ENCODE measurements at places on chromosomes 1 and 21.
A peak's percentile ranks its signal among the peaks of the same experiment; 100 is the strongest.

DNA sequence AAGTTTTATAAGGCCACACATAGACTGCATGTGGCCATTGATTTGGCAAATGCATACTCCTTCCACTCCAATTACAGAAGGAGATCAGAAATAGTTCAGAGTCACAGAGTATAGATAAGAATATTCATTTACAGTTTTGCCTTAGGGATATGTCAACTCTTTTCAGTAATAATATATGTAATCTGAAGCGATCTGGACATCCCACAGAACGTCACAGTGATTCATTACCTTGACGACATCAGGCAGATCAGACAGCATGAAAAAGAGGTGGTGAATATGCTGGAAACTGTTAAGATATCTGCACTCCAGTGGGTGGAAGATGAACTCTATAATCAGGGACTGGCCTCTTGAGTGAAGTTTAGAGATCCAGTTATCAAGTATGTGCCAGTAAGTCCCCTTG lies 240.4 kb downstream of the DPYD start:
- DNase-seq, result no peak

DNA sequence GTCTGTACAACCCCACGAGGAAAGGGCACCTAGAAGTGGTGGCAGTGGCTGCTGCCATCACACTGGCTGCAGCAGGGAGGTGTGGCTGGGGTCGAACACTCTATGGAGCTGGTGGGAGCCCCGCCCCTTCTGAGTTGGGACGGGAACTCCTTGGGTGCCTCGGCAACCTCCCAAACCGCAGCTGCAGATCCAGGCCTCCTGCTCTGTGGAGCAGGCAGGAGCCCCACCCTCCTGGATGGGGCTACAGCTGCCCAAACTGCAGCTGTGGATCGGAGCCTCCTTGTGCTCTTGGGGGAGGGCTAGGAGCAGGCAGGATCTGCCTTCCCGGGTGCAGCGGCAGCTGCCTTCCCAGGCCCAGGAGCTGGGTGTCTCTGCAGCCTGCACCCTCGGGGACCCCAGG lies 38.9 kb upstream of the TARDBP start:
- DNase-seq, result no peak

GRCh38 chr1:56378341-56379070 lies 200.9 kb downstream of the PLPP3 start:
- DNase-seq, result no peak

DNA sequence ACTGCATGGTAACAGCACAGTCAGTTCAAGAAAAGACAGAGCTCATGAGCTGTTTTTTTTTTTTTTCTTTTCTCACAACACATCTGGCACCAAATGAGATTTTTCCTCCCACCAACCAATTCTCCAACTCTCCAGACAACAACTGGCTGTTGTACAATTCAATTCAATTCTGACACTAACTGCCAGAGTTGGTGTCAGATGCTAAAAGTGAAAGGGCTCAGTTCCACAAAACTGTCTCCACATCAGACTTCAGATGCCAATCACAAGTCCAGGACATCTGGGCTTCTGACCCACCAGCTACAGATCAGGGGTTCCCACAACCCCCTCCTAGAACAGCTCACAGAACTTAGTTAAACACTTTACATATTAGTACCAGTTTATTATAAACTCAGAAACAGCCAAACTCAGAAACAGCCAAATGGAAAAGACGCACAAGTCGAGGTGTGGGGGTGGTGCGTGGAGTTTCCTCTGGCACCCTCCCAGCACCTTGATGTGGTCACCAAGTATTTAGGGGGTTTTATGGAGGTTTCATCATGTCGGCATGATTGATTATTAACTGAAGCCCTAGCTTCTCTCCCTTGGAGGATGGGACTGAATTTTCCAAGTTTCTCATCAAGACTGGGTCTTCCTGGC lies 39.2 kb upstream of the LRRC8D start:
- DNase-seq, result no peak

DNA sequence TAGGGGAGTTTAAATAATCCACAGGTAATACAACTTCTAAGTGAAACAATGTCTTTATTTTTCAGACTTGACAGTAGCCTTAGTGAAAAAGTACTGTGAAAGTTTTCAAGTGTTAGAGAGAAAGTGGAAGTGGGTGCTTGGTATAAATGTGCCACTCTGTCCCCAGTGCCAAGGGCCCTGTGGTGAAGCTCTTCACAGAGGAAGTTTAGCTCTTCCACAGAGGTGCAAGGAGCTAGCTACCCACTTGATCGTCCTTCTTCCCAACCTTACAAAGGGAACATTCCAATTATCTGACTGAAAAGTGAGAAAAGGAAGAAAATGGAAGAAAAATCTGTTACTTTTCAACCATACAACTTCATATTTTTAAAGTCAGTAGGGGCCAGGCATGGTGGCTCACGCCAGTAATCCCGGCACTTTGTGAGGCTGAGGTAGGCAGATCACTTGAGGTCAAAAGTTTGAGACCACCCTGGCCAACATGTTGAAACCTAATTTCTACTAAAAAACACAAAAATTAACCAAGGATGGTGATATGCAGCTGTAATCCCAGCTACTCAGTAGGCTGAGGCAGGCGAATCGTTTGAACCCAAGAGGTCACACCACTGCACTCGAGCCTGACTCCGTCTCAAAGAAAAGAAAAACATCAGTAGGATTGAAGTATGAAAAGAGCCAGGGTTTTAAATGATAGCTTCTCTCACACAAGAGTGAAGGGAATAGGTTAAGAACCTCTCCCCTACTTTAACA lies 41.0 kb upstream of the PTPRC start:
- no peak for DNase-seq

DNA sequence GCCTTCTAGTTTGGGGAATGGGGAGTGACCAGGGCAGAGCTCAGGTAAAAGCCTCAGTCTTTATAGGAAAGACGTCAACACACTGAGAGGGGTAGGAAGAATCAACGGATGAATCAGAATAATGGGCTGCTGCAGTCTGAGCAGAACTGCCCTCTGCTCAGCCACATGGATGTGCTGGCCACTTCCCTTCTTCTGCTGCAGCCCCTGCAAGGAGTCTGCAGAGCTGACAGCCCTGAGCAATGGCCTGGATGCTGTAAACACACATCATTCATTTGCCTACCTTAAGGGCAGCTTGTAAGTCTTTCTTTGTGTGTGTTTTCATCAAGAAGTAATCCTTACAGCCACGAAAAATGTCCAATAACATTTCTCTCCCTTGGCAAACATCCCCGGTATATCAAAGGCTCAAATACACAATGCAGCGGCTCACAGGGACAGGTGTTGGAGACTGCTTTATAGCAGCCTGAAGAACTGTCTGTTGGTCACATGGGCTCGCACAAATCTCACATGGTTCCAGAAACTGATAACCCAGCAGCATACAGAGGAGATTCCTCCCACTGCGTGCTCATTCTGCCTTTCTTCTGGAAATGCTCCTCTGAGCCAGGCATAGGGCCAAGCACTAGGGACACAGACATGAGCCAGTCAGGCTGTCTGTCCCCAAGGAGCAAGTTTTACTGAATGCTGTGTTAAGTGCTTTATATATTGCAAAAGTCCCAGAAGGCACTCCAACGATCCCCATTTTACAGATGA lies 110.1 kb downstream of the HMGB4 start:
- DNase-seq, result no peak

GRCh38 chr1:59123081-59123681 lies 173.7 kb upstream of the FGGY start:
- no peak for DNase-seq

DNA sequence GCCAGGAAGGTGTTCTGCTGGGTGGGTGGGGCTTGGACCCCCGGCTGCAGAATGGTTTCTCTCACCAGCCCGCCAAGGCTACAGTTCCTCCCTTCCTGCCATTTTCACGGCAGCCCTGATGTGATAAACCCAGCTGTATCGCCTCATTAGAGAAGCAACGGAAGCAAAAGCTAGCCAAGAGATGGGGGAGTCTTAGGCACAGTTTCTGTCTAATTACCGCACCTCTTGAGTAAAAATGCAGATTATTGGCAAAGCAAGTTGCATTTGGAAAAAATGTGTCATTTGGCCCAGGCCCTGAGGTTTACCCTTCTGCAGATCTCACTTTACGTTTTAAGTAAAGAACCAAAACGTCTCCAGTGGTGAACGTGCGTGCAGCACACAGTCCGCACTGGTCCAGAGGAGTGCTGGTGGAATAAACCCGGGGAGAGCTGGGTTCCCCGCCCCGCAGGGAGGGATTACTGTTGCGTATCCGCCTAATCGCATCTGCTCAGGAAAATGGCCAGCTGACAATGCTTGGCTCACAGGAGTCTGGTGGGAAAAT lies 109.9 kb downstream of the GALNT2 start:
- DNase-seq, result peak; percentile 40

DNA sequence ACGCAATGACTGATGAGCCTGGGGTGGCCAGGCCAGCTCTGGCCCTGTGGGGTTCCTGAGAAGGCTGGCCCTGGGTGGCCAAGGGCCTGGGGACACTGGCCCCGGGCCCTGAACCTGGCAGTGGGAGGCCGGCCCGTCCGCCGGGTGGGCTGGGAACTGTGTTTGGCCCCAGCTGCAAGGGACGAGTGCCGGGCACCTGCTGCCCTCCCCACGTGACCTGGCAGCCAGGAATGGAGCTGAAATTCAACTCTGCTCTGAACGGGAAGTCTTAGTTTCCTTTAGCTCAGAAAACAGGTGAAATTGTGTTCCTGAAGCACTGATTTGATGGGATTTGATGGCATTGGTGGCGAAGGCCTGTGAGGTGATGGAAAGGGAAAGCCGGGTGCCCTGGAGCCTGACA lies 8.2 kb upstream of the TTLL10 start:
- DNase-seq, result no peak

- no peak for DNase-seq
Measured at GRCh38 chr21:15370462-15370975, 305.7 kb upstream of the NRIP1 start.

DNA sequence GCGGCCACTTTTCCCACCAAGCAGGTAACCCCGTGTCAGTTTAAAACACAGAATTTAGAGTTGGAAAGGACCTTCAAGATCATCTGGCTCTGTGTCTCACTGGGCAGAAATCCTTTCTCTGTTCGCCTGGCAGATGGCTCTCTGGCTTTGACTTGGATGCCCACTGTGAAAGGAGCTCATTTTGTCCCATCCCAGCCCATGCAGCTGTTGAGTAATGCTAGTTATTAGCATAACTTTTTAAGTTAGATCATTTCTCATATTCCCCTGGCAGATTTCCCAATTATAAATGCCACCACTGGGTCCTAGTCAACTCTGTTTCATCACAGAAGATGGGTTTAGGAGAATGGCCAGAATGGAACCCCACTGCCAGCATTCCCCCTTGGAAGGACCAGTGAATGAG lies 55.9 kb downstream of the SLC35F3 start:
- no peak for DNase-seq

DNA sequence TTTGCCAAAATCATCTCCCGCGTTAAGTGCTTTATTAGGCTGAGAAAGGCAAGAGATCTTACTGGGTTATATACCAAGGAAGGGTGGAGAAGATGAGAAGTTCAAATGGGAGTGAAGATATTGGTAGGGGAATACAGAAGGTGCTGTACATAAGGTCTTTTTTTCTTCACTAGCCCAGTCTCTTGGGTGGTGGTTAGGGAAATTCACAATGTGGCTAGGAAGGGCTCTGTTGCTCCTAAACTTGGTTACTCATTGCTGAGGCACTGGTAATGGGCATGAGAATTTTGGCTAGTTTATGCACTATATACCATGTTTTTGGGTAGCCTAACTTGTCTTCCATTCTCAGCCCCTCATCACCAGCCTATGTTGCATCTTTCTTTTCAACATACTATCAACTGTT lies 50.6 kb downstream of the LHX4 start:
- no peak for DNase-seq

DNA sequence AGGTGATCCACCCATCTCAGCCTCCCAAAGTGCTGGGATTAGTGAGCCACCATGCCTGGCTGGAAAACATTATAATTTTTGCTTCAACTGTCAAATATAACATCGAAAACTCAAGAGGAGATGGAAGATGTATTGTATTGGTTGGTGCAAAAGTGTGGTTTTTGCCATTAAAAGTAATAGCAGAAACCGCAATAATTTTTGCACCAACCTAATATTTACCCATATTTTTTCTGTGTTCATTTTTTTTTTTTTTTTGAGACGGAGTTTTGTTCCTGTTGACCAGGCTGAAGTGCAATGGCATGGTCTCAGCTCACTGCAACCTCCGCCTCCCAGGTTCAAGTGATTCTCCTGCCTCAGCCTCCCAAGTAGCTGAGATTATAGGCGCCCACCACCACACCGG lies 27.1 kb upstream of the SHE start:
- no peak for DNase-seq

DNA sequence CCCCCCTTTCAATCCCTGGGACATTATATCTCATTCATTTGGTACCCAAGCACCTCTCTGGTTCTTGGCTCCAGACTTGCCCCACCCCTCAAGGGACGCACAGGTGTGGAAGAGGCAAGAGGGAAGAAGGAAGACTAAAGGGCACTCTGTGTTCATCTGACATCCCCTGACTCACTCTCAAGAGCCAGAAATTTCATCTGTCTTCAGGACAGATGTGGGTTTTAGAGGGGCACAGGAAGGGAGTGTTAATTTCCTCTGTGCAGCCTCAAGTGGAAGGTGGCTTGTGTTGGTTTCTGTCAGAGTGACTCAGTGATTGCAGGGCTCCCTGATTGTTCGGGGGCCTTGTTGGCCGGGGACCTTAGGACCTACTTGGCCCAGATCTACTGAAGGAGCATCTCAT lies 2.4 kb downstream of the C2CD4D start:
- no peak for DNase-seq

- DNase-seq, result no peak
Measured at GRCh38 chr1:38194472-38194871, 147.9 kb upstream of the POU3F1 start.

DNA sequence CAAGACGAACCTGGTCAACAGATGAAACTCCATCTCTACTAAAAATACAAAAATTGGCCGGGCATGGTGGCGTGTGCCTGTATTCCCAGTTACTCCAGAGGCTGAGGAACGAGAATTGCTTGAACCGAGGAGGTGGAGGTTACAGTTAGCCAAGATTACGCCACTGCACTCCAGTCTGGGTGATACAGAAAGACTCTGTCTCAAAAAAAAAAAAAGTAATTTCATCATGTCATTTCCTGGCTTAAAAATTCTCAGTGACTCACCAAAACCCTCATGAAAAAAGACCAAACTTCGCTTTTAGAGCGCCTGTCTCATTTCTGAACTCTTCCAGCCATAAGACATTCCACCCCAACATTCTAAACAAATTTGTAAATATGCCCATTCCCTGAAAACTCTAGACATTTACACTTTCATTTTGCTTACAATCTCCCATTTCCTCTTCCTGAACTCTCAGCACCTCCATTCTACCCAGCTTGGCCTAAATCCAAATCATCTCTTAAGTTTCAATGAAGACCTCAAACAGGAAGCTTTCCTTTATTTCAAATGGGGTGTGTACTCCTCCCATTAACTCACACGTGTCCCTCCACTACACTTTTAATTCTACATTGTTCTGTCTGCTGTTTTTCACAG lies 50.5 kb upstream of the PRRC2C start:
- DNase-seq, result no peak
